Activated naive CD8-positive, alpha-beta T cell treated with anti-CD3 and anti-CD28 coated beads for 36 hours (primary cell): ENCODE measurements at places on chromosomes 1 and 21.

GRCh38 chr1:205183676-205184335 is 27.7 kb downstream of the DSTYK start:
- DNase-seq = peak; percentile 21

- no peak for DNase-seq
Measured at GRCh38 chr1:61193808-61194207, 111.4 kb downstream of the NFIA start.

GRCh38 chr1:8142955-8143629 is 117.0 kb upstream of the ERRFI1 start:
- no peak for DNase-seq

- no peak for DNase-seq
Measured at GRCh38 chr1:4854367-4854766, 200.0 kb downstream of the AJAP1 start.

GRCh38 chr21:42424914-42425541 is 21.3 kb downstream of the UBASH3A start:
- peak; percentile 70 for DNase-seq

DNA sequence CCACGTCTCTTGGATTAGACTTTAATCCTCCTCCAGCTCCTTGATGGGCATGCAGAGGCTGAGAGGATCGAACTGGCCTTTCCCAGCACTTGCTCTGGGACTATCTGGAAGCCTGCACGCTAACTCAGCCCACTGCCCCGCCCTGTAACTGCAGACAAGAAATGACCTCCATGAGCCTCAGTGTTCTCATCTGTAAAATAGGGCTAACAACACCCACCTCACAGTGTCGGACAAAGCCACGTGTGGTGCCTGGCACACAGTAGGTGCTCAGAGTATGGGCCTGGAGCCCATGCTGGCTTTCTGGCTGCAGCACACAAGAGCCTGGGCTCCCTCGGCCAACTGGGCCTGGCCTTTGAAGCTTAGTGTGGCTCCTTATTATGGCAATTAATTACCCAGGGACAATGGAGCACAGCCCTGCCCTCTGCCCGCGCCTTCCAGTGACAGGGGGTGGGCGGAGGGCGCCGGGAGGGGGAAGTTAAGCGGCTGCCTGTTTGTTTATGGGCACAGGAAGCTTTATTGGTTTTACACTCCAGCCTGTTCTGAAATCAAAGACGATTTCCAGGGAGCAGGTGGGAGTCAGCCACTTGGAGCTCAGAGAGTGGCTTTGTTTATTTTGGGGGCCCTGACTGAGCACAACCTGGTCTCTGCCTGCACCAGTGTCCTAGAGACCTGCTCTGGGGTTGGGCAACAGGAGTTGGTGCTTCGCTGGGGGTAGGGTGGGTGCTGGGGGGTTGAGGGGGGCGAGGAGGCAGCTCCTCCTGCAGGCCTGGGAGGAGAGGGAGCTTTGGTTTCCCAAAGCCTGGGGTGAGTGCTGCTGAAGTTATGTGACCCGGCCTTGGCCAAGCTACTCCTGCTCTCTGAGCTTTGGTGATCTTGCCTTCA is 31.0 kb downstream of the PAX7 start:
- DNase-seq = no peak

- no peak for DNase-seq
Measured at GRCh38 chr1:34785875-34786470, 5.0 kb downstream of the GJB3 start.

DNA sequence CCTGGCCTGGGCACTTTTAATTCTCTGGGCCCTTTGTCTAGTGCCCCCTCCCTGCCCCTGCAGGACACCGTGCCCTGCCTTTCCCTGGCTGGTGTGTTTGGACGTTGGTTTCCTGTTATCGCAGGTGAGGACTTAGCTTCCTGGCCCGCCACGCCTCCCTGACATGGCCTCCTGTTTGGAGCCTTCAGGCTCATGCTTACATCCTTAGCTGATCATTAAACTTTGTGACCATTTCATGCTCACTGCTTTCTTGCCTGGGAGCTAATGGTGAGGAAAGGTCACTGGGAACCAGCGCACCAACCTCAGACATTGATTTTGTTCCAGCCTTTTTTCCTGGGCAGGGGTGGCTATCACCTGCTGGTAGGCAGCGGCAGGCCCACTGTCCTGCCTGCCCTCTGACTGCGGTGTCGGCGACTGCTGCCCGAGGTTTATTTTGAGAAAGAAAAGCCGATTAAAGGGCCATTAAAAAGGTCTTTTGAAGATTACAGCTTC is 3.7 kb downstream of the PFKL start:
- DNase-seq = no peak

- no peak for DNase-seq
Measured at GRCh38 chr1:226063977-226064815, 1.7 kb downstream of the H3-3A start.

GRCh38 chr1:163876546-163876945 is 554.8 kb downstream of the NUF2 start:
- DNase-seq = no peak

GRCh38 chr1:41230656-41231055 is 11.4 kb downstream of the SCMH1 start:
- DNase-seq = no peak

- no peak for DNase-seq
Measured at GRCh38 chr1:118563981-118564951, 379.2 kb upstream of the SPAG17 start.

DNA sequence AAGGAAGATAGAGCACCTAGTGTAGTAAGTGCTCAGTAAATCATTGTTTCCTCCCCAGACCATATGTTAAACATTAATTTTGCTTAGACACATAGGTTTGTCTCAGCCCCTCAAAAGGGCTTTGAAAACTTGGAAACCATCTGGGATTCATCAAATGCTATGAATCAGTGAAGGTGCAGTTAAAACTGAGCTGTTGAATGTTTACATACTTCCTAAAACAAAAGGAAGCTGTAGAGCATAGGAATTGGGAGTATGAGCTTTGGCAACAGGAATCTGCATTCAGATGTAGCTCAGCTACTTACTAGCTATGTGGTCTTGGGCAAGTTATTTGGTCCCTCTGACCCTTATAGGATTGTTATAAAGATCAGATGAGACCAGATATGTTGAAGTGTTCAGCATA is 18.7 kb upstream of the PODN start:
- no peak for DNase-seq

- DNase-seq = no peak
Measured at GRCh38 chr1:113217447-113218208, 144.6 kb downstream of the LRIG2 start.

GRCh38 chr1:3639397-3639911 is 10.4 kb downstream of the WRAP73 start:
- no peak for DNase-seq

- DNase-seq = no peak
Measured at GRCh38 chr1:89887713-89888112, 66.9 kb downstream of the LRRC8D start.

- DNase-seq = no peak
Measured at GRCh38 chr1:178020968-178021640, 51.2 kb upstream of the SEC16B start.

DNA sequence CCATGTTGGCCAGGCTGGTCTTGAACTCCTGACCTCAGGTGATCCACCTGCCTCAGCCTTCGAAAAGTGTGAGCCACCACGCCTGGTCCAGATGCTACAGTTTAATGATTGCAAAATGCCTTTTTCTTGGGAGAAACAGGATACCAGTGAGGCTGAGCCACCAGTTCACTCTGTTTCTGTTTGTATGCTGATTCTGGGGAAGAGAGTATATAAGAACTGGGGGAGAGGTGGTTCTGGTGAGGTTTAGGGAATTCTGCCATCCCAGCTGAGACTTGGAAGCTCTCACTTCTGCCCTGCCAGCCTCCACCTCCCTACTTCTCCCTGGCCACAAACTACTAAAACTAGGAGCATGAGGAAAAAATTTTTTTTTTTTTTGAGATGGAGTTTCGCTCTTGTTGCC is 8.1 kb upstream of the PMF1 start:
- DNase-seq = no peak

DNA sequence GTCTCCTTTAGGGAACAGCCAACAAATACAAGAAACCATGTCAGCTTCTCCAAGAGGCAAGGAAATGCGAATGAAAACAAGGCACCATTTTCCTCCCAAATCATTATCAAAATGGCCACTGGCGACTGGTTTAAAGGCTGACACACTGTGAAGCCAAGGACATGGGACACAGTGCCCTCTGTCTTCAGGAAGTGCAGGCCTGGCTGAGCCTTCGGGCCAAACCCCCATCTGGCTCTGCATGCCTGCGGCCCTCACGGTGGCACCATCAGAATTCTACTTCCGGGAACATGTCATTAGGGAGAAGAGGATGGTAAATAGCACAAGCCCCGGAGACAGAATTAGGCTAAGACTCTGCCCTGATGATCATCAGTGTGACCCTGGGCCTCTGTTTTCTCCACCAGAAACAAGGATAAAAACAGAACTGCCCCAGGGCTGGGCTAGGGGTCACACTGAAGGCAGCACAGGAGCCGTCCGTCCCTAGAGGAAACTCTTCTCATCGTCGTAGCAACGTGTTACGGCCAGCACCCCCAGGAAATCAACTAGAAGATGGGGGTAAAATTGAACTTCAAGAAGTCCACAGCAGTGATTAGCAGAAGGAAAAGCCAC is 103.5 kb downstream of the NPHP4 start:
- DNase-seq = no peak

GRCh38 chr1:92203105-92203504 is 14.6 kb upstream of the C1orf146 start:
- no peak for DNase-seq

- DNase-seq = no peak
Measured at GRCh38 chr1:90435351-90435750, 281.8 kb downstream of the BARHL2 start.

- no peak for DNase-seq
Measured at GRCh38 chr1:201882665-201883132, 6.0 kb upstream of the SHISA4 start.

DNA sequence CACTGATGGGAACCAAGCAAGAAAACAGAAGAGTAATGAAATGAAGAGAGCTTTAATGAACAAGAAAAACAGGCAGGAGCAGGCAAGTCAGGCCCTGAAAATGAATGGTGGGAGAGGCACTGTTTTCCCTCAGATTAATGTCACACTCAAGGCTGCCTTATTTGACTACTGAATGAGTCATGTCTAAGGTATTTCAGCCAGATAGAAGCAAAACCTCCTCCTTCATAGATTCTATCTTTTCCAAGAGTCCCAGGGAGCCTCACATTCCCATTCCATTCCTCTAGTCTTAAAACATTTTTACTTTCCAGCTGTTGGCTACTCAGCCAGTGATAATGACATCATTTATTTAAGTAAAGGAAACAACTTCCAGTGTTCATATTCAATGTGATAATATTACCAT is 228.4 kb upstream of the NRIP1 start:
- DNase-seq = no peak

DNA sequence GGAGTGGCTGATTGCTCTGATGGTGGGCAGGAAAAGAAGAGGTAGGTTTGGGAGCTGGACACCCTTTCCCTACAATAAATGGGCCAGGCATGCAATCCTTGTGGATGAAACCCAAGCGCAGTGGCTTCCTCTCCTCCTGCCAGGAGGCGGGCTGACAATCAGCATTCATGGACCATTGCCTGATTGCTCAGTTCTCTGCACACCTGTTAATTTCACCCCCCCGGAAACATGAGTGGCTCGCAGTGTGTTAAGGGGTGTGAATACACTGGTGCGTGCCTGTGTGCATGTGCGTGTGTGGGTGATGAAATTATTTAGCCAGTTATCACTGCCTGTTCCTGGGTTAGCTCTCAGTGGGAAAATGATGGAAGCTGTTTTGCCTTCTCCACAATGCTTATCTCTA is 310.7 kb downstream of the PCP4 start:
- no peak for DNase-seq

DNA sequence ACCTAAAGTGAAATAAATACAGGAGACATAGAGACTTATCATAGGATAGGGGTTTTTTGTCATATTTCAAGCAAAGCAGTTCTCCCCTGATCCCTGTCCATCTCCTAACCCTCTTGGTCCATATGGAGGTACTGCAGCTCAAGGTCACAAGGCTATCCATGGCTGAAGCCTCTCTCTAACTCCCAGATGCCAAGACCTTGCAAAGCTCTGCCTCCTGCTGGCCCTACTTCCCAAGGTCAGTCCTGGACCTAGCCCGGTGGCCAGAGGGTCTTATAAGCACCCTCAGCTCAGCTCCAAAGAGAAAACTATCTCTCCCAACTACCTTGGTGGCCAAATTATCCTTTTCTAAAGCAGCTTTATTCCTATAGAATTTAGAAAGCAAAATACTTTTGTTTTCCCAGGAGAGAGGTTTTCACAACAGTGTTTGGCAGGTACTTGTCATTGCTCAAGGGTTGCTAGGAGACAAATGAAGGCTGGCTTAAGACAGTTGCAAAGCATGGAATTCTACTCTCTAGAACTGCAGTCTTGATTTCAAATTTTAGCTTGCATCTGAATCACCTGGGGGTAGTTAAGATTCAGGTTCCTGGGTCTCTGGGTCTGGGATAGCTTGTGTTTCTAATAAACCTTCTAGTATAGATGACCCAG is 121.5 kb downstream of the XCL2 start:
- DNase-seq = no peak

DNA sequence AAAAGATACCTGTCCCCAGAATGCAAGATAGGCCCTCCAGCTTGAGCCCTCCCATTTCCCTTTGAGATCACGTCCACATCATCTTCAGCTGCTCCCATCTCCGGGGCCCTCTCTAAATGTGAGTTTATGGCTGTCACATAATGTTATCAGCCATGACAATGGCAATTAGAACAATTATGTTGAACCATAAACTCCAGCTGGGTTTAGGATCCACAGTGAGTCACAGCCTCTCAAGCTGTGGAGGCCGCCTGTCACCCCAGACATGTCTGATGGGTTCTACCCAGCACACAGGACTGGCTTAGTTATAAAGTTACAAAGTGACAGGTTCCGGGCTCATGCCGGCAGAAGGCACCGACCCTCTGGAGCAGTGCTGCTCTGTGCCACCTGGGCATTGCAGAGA is 597.3 kb downstream of the PTPRU start:
- DNase-seq = no peak
